ENCODE measurements at places on chromosomes 6 and 20.

GRCh38 chr6:14638906-14639761 is 521.6 kb downstream of the CD83 start:
- DNase-seq: no peak

GRCh38 chr20:23628402-23629016 is 9.2 kb downstream of the CST3 start:
- no peak for DNase-seq

DNA sequence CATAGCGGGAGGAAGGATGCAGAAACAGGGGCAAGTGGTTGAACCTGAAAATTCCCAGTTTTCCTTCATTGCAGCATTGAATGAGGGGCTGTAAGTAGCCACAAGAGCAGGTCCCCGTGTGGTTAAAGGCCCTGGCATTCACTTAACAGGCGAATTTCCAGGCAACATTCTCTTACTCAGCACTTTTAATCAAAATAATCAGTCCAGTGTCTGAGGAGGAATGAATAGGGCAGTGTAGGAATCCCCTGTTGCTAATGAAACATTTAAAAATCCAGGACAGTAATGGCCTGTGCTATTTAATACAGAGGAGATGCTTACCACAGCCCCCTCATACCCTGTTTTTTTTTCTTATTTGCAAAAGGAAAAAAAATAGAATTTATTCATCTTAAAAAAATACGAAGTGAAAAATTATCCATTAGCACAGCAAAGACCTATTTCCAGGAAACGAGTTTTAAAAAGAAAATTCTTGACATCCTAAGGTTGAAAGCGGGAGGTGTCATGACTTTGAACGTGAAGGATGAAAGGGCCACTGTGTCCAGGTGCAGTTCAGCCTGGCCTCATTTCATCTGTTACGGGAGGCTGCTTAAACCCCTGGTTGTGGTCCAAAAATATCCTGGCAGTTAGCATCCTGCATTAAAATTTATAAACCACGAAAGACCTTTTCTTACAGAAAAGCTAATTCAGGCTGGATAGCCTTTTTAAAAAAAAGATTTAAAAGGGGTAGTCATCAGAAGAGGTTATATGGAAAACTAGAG is 20.2 kb downstream of the MYLK4 start:
- no peak for DNase-seq

DNA sequence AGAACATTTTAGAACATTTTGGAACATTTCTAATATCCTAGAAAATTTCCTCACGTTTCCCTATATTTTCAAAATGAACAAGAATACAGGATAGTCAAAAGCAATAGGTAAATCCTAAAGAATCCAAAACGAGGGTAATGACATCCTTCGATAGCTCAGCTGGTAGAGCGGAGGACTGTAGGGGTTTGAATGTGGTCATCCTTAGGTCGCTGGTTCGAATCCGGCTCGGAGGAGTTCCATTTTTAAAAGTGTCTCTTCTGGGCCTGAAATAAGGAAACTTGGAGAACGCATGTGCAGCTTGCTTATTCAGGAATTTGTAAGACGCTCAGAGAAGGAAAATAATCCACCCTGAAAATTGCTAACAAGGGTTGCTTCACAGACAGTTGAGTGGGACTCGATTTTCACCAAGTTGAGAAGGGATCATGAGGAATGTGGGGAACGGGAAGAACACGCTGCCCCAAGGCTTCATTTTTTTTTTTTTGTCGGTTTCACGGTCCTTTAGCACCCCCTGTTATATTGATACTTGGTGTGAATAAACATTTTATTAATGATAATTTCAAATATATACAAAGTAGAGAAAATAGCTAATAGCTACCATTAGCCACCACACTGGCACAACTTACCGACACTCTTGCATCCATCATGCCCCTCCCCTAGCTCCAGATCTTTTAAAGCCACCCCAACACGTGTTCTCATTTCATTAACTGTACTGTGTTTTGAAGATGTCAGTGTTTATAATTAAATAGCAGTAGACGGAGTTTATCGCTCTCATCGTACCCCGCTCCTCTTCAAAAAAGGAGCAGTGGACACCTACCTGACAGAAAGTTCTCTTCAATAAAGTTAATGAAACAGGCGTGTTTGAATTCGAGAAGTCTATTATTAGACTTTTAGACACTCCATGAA is 1.8 kb upstream of the ABT1 start:
- DNase-seq: no peak

- no peak for DNase-seq
Measured at GRCh38 chr6:80956898-80957297, 795.6 kb downstream of the TENT5A start.

DNA sequence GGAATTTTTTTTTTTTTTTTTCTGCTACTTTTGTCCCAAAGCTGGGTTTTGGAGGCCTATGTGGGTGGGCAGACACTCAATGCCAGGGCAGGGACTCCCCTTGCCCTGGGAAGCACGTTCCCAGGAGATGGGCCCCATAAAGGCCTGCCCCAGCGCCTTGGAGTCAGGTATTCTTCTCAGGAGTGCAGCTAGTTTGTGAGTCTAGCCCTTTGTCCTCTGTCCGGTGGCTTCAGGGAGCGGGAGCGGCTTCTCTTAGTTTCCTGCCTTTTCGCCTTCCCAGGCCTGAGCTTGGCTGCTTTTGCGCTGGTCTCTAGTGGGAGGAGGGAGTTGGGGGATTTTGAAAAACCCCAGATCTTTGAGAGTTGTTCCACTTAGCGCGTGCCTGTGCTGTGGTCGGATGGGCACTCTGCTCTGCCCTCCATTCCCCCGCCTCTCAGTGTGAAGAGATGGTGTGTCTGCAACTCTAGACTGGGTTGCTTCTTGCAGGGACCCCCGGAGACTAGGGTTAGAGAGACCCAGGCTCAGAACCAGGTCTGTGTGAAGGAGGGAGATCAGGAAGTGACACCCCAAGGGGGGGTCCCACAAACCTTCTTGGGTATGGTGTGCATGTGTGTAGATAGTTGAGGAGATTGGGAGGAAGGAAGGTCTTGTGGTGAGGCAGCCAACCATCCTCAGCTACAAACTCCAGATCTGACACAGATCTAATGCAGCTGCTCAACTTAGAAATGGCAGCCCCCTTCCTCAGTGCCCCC is 1.3 kb downstream of the PLCG1 start:
- no peak for DNase-seq

GRCh38 chr20:50868509-50869495 is 62.4 kb downstream of the ADNP start:
- DNase-seq: no peak

DNA sequence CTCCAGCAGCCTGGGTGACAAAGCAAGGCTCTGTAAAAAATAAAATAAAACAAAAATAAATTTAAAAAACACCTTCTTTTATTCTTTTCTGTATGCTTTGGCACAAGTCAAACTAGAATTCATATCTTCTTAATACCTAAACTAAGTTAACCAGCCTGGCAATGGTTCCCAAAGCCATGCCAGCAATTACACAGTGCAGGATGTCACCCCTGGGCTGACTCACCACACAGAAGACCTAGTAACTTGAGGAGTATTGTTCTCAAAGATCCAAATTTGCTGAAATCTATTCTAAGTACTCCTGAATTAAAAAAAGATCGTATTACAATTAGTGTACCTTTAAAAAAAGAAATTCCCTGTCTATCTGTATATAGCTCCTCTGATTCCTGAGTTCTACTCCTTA is 162.7 kb upstream of the SGK1 start:
- no peak for DNase-seq

- no peak for DNase-seq
Measured at GRCh38 chr6:130794010-130794697, 33.1 kb upstream of the SMLR1 start.

DNA sequence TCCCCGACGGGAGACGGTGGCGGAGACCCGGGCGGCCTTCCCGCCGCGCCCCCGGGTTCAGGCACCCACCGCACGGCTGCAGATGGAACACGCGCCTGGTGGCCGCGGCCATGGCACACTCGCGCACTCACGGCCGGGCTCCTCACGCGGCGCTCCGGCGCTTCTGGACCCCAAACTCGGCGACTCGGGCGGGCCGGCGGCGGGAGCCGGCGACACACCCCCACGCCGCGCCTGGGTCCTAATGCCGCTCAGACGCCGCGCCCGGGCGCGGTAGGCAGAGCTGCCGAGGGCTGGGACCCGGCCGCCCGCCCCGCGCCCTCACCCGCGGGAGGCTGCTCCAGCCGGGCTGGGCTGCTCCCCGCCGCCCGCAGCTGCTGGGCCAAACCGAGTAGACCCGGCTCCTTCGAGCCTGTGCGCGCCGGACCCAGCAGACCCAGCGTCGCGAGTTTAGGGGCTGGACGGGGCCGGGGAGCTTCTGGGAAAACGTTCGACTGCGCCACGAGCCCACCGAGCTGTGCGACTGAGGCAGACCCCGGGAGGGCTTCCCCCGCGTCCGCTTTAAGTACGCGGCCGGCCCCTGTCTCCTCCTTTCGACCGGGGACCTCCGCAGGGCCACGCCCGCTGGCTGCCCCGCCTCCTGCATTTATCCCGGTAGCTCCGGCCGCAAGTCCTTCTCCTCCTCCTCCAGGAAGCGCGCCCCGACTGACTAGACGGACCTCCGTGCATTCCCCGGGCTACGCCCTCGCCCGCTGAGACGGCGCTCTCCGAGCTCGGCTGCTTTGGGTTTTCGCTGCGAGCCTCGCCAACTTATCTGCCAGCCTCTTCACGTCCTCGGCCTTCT is at the start of gene SLC4A11:
TSS of gene SLC4A11 (minus strand) at position 165 of the 841 bp plus-strand sequence. CDS start at position 112, 53 bp downstream.
- no peak for DNase-seq

GRCh38 chr6:10598084-10598960 is 77.2 kb downstream of the GCNT2 start:
- no peak for DNase-seq

GRCh38 chr6:83962582-83962981 is 71.0 kb upstream of the MRAP2 start:
- no peak for DNase-seq

GRCh38 chr6:127484212-127484863 is 25.1 kb upstream of the KIAA0408 start:
- no peak for DNase-seq

- DNase-seq: no peak
Measured at GRCh38 chr6:153698637-153699036, 340.4 kb upstream of the OPRM1 start.

DNA sequence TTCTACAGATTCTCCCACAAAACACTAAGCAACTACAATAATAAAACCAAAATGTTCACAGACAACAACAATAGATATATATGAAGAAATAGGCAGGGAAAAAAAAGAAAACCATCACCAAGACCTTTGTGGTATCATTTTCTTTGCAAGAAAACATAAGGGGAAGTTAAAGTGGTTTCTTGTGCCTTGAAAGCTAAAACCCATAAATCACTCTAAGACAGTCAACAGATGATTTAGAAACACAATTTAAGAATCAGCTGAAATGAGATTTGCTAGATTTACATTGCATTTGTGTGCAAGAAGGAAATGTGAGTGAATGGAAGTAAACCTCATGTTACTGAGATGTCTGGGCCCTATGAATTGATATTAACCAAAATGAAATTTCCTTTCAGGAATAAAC is 1265.4 kb upstream of the GJE1 start:
- DNase-seq: no peak
